ENCODE measurements at places on chromosomes 1 and 21.

GRCh38 chr1:40032240-40032891 lies 8.2 kb upstream of the CAP1 start:
- peak; percentile 73 for DNase-seq

DNA sequence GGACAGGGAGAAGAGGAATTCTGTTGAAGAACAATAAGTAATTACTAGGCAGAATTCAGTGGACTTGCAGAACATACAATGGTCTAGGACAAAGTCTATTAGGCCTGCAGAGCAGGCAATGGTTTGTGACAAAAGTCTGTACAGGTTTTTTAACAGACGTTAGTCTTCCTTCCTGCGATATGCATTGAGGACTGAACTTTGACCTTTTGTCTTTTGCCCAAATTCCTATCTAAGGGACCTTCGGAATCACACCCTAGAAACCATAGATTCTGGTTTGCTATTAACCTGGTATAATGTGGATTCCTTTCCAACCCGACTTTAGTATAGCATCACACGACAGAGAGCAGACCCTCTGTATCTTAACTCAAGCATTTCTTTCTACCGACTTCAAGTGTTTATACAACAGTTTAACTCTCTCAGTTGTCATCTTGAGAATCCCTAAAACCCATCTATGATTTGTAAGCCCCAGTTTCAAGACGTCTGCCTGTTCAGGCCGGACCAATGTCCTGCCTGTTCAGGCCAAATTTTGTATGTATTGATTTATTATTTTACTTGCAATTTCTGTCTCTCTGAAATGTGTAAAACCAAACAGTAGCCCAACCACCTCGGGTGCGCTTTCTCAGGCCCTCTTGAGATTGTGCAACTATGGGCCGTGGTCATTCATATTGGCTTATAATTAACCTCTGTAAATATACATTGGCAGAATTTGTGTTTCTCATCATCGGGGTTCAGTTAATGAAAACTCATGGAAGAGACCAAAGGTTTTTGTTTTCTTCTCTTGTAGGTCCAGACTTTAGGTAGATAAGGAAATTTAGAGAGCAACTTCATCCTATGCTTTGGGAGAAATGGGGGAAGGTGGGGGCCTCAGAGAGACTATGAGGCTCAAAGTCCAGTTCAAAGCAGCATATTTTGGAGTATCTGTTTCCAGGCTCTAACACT lies 76.9 kb upstream of the TNFSF18 start:
- no peak for DNase-seq

DNA sequence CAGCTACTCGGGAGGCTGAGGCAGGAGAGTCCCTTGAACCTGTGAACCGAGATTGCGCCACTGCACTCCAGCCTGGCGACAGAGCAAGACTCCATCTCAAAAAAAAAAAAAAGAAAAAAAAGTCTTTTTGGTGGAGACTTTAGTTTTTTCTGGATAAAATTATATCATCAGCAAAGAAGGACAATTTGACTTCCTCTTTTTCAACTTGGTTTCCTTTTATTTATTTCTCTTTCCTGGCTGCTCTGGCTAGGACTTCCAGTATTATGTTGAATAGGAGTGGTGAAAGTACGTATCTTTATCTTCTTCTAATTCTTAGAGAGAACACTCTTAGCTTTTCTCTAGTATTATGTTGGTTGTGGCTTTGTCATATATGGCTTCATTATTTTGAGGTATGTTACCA lies 130.8 kb downstream of the PCBP3 start:
- no peak for DNase-seq

DNA sequence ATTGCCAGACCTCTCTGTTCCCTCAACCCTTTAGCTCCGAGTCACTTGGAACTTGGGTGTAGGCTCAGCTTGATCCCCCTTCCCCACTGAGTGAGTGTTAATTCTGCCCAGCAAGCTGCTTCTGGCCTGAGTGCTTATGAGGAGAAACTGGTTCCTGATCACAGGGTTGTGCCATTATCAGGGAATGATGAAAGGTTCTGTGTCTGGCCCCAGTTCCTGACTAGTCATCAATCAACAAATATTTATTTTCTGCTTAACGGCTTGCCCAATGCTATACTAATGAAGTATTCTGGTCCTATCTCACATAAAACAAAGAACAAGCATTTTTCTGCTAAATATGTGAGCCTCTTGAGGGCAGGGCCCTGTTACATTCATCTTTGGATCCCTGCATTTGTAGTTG lies 20.8 kb downstream of the CC2D1B start:
- DNase-seq = no peak

GRCh38 chr1:59672851-59673572 lies 141.7 kb upstream of the HOOK1 start:
- DNase-seq = peak; percentile 61

- DNase-seq = no peak
Measured at GRCh38 chr1:44460107-44460882, 55.2 kb downstream of the RNF220 start.

DNA sequence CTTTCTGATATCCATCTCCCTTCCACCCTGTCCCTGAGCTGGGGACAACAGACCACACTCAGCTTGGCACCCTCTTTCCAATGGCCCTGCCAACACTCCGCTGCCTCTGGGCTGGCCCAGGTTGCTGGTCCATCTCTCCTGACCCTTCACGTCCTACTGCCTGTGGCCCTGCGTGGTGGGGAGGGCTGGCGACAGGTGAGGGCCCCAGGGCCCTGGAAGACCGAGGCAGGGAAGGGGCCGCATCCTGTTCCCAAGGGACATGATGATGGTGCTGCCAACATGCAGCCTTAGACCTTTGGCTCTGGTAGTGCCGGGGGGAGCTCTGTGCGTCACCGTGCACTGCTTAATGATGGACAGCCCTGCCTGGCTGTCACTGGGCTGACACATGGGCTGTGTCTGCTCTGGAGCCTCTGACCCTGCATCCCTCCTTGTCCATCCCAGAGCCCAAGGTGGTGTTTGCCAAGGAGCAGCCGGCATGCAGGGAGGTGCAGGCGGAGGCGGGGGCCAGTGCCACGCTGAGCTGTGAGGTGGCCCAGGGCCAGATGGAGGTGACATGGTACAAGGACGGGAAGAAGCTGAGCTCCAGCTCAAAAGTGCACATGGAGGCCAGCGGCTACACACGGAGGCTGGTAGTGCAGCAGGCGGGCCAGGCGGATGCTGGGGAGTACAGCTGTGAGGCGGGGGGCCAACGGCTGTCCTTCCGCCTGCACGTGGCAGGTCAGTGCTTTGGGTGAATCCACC lies 65.2 kb downstream of the OBSCN start:
- peak; percentile 37 for DNase-seq

DNA sequence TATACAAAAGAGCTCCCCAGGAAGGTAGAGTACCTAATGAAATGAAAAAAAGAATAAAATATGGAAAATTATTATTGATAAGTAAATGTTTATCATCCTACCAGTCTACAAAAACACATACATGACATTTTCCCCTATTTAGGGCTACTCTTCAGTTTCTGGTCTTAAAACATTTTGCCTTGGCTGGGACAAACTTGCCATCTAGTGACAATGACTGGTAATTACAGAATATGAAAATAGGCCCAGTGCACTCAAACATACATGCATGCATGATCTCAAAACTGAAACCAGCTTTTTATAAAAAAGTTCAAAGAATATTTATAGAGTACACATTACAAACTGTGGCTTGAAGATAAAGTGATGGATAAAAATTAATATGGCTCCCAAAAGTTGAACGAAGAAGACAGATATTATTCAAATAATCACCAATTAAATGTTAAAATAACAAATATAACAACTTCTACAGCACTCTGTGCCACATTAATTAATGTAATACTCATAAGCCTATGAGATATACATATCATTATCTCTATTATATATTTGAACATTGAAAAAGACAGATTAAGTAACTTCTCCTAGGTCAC lies 10.5 kb upstream of the RNPC3 start:
- no peak for DNase-seq

GRCh38 chr1:219812491-219813203 lies 115.7 kb downstream of the SLC30A10 start:
- peak; percentile 82 for DNase-seq

DNA sequence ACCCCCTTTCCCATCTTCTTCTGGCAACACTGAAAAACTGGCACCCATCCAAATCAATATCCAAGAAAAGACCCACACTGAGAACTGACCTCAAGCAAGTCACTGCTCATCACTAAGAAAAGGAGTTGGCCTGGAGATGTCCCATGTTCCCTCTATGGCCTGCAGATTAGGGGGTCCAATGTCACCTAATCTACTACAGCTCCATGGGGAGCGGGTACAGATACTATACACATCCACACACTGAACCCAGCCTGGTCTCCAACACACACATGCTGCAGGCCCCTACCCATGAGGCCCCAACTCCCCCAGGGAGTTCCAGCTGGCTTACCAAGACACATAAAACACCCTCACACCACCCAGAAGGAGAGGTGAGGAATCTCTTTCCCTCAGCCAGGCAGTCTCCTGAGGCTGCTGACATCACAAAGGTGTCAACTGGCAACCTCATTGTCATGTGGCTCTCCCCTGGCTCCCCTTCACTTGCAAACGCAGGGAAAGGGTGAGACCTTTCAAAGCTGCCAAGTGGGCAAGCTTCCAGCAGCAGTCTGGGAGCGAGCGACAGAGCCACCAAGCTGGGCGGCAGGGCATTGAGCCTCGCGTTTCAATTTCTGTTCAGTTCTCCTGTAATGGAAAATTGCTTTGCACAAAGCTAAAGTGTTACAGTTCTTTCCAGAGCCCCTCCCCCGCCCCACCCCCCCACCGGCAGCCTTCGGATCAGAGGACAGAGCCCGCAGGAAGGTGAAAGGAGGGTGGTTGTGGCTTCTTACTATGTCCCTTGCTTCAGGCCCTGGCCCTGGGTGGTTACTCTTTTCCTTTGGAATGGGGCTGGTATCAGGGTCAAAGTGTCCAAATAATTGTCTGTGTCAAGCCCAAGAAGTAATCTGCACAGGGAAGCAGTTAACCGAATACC lies at the start of gene LRRC52:
Gene LRRC52 (plus strand): TSS at position 469 of the 907 bp plus-strand sequence. CDS start 297 bp downstream, at position 766.
- DNase-seq = peak; percentile 89

DNA sequence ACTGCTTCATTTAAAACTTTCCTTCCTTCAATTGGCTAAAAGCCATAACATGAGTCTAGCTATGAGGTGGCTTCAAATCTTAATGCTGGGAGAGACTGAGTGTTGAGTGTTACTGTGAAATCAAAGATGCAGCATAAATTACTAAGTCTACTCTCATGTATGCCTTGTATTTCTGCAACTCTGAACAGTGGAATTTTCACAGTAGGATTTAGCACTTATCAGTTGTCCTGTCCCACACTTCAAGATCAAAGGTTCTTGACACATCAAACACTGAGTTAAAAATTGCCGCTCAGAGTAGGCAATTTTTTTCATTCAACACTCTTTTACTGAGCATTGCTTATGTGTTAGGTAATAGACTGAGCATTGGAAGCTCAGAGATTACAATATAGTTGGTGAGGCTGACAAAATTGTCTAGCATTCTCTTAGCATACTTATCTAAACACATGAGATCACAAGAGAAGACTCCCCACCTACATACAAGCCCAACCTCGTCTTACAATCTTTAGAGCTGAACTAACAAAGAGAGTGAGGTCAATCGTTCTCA lies 56.4 kb upstream of the ADORA3 start:
- no peak for DNase-seq
